ENCODE measurements at places on chromosomes 4 and X.

DNA sequence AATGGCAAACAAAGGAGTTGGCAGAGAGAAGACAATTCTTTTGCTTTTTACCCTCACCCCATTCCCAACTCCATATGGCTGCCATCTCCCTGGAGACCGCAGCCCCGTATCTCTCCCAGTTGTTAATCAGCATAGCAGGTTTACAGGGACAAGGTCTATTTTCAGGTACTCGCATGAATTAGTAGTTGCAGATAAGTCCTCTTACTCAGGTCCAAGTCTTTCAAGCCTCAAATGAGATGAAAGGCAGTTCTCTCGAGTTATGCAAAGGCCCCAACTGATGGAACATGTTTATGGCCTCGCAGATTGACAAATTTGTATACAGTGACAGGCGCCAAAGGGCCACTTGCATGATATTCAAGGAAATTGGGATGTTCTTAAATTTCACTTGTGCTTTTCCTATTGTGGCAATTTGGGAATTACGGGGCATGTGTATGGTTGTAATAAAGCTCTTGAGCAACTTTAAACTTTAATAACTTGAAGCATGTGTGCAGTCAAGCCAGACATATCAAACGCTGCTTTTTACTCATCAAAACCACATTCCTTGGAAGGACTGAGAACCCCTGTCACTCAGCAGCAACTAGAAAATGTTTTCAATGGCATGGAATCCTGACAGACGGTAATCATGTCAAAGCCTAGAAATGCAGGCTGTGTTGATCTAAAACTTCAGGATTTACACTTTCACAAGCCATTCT is 45.1 kb downstream of the KDR start:
- no peak for DNase-seq

GRCh38 chr4:20075248-20075871 is 176.3 kb upstream of the SLIT2 start:
- no peak for DNase-seq

DNA sequence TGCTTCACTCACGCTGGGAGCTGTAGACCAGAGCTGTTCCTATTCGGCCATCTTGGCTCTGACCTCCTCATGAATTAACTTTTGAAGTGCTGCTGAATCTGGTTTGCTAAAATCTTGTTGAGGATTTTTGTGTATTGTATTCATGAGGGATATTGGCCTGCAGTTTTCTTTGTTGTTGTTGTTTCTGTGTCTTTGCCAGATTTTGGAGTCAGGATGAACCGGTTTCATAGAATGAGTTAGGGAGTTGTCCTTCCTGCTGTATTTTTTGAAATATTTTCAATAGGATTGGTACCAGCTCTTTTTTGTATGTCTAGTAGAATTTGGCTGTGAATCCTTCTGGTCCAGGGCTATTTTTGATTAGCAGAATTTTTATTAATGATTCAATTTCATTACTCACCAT is 138.1 kb downstream of the NPFFR2 start:
- DNase-seq = no peak

DNA sequence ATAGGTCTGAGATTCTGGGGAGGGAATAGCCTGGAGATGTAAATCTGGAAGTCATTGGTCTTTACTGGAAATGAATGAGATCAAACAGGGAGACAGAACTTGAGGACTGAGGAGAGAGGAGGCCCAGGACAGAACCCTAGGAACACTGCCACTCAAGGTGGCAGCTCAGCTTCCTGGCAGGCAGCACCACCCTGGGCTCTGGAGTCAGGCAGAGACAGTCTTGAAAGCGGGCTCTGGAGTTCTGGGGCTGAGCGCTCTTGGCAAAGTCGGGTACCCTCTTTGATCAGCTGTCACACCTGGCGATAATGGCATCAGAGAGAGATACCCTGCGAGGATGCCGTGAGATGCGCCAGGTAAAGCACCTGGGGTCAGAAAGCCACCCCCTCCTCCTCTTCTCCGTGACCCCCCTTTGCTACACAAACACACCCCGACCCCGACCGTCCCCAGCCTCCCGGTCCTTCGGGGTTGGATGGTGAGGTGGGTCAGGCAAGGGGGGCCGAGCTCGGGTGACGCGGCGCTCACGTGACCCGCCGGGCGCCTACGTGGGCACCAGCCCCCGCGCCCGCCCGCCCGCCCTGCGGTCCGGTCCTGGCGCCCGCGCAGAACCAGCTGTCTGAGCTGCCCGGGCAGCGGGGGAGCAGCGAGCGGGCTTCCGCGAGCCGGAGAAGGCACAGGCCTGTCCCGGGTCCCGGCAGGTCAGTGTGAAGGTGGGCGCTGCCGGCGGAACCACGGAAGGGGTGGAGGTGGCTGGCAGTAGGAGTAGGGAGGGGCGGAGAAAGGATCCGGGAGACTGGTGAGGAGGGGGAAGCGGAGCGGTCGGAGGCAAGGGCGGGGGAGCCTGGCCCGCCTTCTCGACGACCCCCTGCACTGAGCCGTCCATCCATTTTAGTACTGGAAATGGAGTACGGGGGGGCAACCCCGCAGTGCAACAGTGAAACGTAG is at the start of gene TCEAL3:
Gene TCEAL3, plus strand, starts transcription at position 600 of the 942 bp plus-strand sequence. CDS start 1,102 bp downstream, outside the sequence.
- DNase-seq = peak; percentile 56

- no peak for DNase-seq
Measured at GRCh38 chrX:41982953-41983352, 59.6 kb upstream of the CASK start.

DNA sequence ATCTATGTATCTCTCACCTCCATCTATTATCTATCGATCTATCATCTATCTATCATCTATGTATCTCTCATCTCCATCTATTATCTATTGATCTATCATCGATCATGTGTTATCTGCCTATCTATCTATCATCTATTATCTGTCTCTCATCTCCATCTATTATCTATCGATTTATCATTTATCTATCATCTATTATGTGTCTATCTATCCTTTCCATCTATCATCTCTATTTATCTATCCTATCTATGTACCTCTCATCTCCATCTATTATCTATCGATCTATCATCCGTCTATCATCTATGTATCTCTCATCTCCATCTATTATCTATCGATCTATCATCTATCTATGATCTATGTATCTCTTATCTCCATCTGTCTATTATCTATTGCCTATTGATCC is 188.1 kb downstream of the ASMT start:
- DNase-seq = no peak

DNA sequence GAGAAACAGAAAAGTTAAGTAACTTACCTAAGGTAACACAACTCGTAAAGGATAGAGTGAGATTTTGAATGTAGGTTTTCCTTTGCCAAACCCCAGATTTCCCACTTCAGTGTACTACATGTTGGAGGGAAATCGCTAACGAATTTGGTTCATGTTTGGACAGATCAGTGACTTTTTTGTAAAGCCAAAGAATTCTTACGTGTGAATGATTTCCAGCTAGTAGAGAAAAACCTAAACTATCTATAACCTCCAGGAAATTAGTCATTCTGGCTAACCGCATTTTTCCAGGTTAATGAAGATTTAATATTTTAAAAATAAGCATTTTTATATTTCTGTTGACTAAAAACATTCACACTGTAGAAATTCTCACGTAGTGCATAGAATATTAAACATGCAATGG is 7.2 kb downstream of the TENM3 start:
- no peak for DNase-seq

DNA sequence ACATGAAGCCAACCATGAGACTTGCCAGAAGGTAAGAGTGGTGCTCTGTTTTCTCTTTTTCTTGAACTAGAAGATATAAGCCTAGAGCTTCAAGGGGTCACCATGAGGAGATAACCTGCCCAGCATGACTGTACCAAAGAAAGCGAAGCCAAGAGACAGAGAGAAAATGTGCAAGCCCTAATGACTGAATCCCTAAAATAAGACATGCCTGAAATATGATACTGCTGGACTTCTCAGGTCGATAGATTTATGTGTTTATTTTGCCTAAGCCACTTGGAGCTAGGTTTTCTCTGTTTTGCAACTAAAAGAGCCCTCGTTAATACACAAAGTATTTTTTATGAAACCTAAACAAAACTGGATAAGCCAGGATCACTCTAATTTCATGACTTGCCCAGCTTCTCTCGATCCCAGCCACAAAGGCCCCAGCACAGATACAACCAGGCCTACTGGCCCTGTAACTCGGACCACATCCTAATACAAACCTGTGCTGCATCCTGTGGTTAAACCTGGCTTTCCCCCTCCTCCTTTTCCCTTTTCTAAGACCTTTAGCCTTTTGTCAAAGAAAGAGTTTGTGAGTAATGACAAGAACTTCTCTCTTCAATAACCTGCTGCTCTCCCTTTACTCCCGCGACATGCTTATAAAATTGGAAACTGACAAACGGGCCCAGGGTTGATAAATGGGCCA is 185.8 kb downstream of the APBB2 start:
- no peak for DNase-seq

GRCh38 chr4:113756005-113756410 is 5.5 kb downstream of the CAMK2D start:
- no peak for DNase-seq

DNA sequence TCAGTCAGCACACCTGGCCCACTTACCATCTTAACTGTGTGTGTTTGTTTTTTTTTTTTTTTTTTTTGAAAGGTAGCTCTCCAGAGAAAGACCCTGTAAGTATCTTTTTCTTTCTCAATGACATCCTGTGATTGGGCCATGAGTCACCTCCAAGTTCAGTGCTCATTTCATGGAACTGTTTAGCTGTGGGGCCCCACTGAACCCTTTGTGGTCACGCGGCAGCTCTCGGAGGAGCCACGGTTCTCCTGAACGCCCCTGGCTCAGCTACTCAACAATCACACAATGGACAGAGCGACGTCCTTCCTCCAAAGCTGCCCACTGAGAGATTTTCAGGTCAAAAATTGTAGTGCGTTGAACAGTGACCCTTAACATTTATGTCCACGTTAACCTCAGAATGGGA is 14.2 kb upstream of the IL3RA start:
- peak; percentile 58 for DNase-seq

DNA sequence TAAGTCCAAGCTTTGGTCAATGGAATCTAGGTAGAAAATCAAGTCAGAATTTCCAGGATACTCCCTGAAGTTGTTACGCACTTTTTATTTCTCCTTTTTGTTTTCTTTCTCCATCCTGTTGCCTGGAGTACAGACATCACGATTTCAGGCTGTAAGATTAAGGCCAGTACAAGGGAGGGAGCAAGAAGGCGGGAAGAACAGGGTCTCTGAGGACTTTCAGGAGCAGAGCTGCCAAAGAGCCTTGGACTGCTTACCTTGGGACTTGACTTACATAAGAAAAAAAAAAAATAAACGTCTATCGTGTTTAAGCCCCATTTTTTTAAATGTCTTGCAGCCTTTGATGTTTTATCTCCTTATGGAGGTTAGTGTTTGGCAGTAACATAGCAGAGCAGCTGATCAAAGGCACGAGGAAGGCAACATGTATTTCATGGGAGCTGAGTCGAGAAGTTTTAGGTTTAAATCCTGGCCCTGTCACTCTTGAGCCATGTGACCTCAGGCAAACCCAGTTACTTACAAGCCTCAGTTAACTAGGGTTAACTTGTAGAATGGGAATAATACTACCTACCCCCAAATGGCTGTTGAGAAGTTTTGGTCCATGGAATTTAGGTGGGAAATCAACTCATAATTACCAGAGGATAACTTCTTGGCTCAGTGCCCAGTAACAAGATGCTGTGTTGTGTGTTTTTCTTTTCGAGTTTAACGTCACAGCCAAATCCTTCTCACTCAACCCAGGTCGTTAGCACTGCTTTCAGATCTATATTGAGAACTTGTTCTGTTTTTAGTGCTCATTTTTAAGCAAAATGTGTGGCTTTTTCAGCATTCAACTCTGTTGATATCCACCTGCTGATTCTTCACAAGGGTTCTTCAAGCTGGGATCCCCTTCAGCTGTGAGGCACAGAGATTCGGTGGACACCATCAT is 106.8 kb downstream of the CLNK start:
- DNase-seq = no peak

DNA sequence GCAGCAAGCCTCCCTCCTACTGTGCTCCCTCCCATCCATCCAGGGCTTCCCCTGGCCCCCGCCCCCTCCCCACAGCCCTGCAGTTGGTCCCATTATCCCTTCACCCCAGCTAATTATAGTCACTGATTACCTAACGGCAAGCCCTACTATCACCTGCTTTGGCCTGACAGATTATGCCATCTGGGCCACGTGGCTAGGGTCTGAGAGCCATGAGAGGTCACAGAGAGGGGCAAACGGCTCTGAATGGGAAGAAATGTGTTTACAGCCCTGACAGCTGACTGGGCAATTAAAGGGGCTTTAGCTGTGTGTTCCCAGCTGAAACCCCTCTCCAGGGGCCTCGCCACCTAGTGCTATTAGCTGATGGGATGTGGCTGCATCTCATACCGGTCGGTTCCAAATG is 134.4 kb upstream of the CPEB2 start:
- no peak for DNase-seq

GRCh38 chr4:75834095-75834771 is 68.0 kb downstream of the PPEF2 start:
- DNase-seq = no peak

- no peak for DNase-seq
Measured at GRCh38 chrX:33195698-33196097, 15.7 kb downstream of the DMD start.

DNA sequence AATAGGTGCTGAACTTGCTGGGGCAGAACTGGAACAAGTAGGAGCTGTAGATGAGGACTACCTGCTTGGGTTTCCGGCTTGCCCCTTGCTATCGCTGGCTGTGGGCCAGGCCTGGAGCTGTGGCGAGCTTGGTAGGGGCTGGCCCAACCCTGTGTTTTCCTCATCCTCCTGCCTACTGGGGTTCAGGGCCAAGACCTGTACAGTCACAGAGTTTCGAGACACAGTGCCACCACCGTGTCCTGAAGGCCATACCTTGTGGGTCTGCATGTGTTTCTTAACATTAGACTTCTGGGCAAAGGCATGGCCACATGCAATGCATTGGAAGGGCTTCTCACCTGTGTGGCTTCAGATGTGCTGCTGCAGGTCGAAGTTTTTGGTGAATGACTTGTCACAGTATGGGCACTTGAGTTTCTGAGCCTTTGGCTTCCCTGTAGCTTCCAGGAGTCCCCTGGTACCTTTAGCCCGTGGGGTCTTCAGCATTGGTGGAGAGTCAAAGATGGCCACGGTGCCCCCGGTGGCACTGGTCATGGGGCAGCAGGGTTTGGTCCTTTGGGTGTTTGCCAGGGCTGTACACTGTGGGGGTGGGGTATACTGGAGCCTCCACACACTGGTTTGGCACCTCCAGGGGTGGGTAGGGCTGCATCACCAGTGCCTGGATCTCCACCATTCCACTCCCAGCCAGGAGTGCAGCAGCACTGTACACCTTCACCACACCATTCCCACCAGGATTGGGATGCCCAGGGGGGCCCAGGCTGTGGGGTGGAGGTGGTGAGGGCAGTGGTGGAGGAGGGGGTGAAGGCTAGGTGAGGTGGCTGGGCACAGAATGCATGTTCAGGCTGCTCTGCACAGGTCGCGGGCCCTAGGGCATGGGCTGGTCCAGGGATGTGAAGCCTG is 52.1 kb downstream of the CFAP299 start:
- no peak for DNase-seq

DNA sequence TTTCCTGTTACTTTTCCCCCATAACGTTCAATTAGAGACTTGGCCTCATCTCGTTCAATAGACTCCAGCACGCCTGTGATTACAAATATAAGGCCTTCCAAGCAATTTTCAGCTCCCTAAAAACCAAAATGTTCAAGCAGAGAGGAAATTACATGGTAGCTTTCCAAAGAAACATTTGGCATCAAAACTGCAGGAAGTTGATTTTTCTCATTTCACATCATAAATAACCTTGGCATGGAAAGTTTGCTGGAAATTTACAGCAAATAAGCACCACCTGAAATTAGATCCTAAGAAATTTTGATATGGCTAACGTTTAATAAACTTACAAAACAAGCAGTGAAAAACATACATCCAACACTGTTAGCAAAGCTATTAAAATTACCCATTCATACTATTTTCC is 53.3 kb downstream of the RFC1 start:
- DNase-seq = no peak

- DNase-seq = no peak
Measured at GRCh38 chr4:179666226-179666625, 2224.0 kb upstream of the AGA start.
